ENCODE measurements at places on chromosomes 1 and 21. TPM values are rescaled to one million over a fixed set of nuclear protein-coding genes. Genes with fewer than 3 reads are reported as not detected.

The ARTN gene
- 2.8 TPM for polyA plus RNA-seq

The DNTTIP2 gene
- polyA plus RNA-seq = 60.1 TPM

The NTMT2 gene
- 0.10 TPM for polyA plus RNA-seq

The IQGAP3 gene
- polyA plus RNA-seq = 18.8 TPM

All from right lung (tissue), 10 donors.